ENCODE measurements at places on chromosomes 1 and 21. TPM values are rescaled to one million over a fixed set of nuclear protein-coding genes. Genes with fewer than 3 reads are reported as not detected.

The HJV gene
- 73.3 TPM for total RNA-seq

The SRSF11 gene
- 47.9 TPM for total RNA-seq

The KRTAP19-2 gene
- total RNA-seq, result not detected

- no peak for DNase-seq
- H3K4me3 ChIP-seq, result no peak overlapping the region
- H3K27ac ChIP-seq, result no peak overlapping the region
- no peaks in the 10 kb centered on the region for H3K36me3 ChIP-seq
- no peaks in the 10 kb centered on the region for H3K4me1 ChIP-seq
These were observed 298.5 kb downstream of the SRGAP2C start for GRCh38 chr1:121483234-121483633.

DNA sequence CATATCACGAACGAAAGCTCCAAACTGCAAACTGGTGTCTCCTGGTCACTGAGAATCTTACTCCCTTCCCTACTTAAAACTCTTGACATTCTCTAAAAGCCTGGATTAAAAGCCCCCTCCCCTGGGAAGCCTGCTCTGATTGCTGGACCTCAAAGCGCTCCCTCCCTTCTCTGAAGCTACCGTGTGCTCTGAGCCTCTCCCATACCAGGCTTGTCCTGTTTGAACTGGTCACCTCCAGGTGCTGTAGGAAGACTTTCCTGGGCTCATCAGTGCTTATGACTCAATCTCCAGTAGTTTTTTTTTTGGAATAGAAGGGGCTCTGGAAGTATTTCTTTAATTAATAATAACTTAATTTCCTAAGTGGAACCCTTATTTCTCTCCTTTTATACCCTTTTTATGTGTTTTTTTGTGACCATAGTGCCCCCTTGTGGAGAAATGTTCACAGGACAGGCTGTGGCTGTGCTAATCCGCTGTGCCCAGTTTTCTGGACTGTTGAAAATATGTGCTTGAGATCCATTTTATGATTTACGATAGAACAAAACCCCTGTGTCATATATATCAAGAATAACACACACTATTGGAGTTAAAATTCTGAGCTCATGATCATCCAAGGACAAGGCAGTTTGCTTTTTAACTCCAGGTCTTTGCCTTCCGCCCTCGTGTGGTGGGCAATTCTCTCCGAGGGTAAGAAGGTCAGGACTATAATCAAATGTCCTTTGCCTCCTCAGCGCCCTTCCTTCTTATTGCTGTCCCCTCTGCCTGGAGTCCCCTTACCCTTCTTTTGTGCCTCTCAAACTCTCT is 16.9 kb downstream of the MTARC1 start:
- H3K4me3 ChIP-seq, result no peak overlapping the region
- no peaks in the 10 kb centered on the region for H3K27me3 ChIP-seq
- no peaks in the 10 kb centered on the region for H3K36me3 ChIP-seq
- H3K4me1 ChIP-seq, result no peaks in the 10 kb centered on the region
- peak; percentile 55 for DNase-seq
- no peak overlapping the region for H3K27ac ChIP-seq

The TM2D1 gene
- 46.0 TPM for total RNA-seq

The GJA9 gene
- total RNA-seq, result not detected

The SMIM1 gene
- 40.4 TPM for total RNA-seq

Measured in right atrium auricular region (tissue), 2 donors.